ENCODE measurements at places on chromosomes 11 and 22.

DNA sequence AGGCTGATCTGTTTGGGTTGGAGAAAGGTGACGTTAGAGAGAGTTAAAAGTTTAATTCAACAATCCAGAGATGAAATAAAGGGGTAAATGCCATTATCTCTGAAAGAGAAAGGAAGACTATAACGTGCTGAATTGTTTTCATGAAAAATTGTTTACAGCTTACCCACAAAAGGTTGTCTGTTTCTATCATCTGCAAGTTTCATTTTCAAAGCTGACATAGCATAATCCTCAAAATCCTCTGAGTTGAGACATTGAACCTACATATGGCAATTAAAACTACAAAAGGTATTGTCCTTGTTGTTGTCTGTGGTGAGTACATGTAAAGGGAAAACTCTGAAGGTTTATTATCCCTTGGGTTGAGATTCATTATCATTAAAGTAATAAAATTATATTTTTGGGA is 569.9 kb downstream of the LUZP2 start:
- no peak for DNase-seq

DNA sequence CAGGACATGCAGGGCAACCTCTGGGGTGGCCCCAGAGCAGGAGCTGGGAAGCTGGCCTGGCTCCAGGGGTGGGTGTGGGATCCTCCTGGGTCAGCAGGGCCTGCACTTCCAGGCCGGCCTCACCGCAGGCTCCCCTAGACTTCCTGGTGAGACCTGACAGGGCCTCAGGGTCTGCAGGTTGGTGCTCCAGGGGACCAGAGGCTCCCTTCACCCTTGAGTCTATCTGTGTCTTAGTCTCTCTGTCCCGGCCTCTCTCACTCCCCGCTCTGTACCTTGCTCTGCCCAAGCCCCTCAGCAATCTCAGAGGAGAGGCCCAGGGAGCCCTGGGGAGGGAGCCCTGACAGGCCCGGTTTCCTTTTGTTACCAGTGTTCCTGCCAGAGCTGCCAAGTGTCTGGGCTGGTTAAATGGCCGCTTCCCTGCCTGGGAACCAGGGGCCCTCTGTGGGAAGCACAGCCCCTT is 13.9 kb downstream of the CD82 start:
- no peak for DNase-seq

DNA sequence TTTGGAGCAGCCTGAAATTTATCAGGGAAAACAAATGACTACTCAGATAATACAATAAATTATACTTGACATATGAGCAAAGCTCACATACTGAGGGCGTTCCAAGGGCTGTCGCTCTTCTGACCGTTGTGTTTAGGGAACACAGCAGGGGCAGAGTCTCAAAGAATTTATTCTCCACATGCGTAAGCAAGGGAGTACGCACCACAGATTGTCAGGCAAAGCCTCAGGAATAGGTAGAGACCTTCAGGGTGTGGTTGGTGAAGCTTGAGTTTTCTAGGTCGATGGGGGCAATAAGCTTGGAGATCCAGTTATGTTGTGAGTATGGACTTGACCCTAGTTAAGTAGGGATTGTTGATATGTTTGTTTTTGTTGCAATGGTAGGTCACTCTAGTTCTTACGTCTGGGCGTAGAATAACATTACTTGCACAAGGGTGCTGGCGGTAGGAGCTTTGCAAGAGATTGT is 830 bp downstream of the ACAT1 start:
- DNase-seq = no peak

DNA sequence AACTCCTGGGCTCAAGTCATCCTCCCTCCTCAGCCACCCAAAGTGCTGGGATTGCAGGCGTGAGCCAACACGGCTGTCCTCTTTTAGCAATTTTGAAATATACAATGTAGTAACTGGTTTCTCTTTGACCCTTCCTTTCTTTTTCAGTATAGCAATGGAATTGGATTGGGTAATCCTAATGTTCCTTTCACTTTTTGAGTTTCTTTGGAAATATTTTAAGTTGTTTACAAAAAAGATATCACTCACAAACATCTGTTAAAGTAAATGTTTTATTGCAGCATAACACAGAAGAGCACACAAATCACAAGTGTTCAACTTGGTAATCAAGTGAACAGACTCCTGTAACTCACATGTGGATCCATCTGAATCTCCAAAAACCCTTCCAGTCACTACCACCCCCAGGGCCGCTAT is 44.6 kb upstream of the EP300 start:
- no peak for DNase-seq

- no peak for DNase-seq
Observed at GRCh38 chr22:37809672-37810333, 2.1 kb downstream of the GCAT start.

- no peak for DNase-seq
Observed at GRCh38 chr11:101327908-101328307, 198.3 kb upstream of the PGR start.

DNA sequence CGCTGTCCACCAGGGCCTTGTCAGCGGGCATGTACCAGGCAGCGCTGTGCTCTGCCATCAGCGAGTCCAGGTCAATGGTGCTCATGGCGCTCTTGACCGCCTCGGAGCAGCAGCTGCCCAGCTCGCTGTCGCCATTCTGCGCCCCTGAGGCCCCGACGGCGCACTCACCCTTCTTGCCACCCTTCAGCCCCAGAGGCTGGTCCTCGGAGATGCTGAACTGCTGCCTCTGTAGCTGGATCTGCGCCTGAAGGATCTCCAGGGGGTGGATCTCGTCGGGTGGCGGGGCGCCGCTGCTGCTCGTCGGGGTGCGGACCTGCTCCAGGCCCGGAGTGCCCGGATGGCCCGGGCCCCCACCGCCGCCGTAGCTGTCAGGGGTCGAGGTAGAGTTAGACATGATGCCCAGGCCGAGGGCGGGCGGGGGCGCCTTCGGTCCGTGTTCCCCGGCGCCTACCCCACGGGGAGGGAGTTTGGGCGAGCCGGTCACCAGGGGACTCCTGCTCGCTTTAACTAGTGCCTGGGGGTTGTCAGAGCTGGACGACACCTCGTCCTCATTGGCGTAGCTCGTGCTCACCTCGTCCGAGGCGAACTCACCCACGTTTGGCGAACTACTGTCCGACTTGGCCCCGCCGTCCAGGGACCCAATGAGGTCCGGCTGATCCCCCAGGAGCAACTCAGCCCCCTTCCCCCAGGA is 4.6 kb downstream of the MN1 start:
- no peak for DNase-seq

DNA sequence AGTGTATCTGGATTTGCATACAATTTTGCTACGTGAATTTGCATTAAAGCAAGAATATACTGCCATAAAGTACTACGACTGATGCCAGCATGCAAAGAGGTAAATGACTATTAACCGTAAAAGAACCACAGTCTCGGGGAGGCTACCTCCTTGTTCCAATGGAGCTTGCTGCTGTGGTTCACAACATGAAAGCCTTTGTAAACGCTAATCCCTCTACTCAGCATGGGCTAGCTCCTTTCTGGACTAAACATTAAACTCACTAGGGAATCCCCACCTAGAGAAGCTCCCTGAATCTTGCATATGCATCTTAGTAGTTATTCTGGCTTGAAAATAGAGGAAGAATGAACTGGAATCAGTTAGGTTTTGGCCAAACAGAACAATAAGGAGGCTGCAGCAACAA is 60.5 kb upstream of the ARHGAP32 start:
- no peak for DNase-seq

GRCh38 chr11:125433454-125434121 is 62.5 kb downstream of the FEZ1 start:
- DNase-seq = no peak

DNA sequence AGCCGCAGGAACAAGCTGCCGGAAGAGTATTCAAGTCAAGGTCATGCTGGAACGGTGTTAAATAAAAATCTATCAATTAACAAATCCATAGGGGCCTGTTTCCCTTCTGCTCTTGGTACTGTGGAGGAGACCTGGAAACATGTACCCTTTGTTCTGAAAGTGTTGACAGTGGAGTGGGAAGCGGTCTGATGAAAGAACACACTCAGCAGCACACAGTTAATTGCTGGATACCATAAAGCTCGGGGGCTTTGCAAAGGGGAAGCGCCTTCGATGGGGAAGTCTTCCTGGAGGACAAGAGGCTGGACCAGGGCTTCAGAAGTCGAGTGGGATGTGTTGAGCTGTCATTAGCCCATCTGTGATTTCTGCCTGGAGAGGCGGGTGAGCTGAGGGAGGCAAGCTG is 112.5 kb upstream of the CLPB start:
- DNase-seq = no peak

- no peak for DNase-seq
Observed at GRCh38 chr11:57487920-57488659, 27.4 kb downstream of the SLC43A1 start.

DNA sequence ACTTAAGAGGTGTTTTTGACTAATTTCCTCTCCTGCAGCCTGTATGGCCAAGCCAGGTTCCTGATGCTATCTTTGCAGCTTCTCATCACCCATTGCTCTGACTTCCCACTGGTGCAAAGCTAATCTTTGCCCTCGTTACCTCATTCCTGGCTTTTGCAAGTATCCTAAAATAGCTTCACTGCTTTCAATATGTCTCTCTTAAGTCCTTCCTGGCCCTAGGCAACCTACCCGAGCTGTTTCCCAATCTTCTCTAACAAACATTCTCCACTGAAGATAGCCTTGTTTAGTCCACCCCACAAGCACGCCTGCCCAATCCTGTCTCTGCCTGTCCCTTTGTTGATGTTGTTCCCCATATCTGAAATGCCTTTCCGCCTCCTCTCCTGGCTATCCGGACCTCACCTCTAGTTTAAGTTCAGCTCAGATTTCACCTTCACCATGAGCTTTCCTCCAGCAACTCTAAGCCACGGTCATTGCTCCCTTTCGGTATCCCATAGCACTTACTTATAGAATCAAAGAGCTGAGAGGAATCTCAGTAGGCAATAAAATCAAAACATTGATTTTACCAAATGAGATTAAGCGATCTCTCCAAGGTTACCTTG is 30.1 kb upstream of the CECR2 start:
- DNase-seq = no peak

GRCh38 chr22:38623351-38623750 is 32.8 kb downstream of the FAM227A start:
- no peak for DNase-seq

Measured in esophagus squamous epithelium (tissue), 5 donors.